ENCODE measurements at places on chromosomes 16 and 17. TPM values are rescaled to one million over a fixed set of nuclear protein-coding genes. Genes with fewer than 3 reads are reported as not detected.

The SDK2 gene
- 0.31 TPM for total RNA-seq

The SLC9A5 gene
- 0.69 TPM for total RNA-seq

The BCO1 gene
- 0.16 TPM for total RNA-seq

The RSPRY1 gene
- total RNA-seq = 19.0 TPM

The LLGL2 gene
- total RNA-seq = 93.4 TPM

The TPSD1 gene
- not detected for total RNA-seq
